ENCODE measurements at places on chromosomes 2 and 18.

DNA sequence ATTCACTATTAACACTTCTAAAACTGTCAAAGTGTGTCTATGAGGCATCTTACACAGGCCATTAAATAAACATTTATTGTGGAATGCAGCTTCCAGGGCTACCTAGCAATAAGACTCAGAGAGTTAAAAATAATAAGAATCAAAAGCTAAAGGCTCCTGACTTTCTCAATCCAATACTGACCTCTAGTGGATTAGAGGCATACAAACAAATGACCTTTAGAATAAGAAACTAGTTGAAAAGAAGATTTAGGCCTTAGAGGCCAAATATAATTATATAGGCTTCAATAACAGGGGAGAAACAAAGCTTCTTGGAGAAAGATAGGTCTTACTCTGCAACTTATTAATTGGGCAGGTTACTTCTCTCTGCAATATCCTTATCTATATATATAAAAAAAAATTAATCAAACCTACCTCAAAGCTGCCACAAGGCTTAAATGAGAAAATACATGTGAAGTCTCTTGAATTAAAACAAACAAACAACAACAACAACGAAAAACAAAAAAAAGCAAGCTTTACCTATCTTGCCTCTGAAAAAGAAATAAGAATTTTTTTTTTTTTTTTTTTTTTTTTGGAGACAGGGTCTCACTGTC lies 246.1 kb downstream of the EXOC6B start:
- DNase-seq, result no peak

- no peak for DNase-seq
These were observed 112.3 kb downstream of the TNS1 start for GRCh38 chr2:217890445-217890844.

DNA sequence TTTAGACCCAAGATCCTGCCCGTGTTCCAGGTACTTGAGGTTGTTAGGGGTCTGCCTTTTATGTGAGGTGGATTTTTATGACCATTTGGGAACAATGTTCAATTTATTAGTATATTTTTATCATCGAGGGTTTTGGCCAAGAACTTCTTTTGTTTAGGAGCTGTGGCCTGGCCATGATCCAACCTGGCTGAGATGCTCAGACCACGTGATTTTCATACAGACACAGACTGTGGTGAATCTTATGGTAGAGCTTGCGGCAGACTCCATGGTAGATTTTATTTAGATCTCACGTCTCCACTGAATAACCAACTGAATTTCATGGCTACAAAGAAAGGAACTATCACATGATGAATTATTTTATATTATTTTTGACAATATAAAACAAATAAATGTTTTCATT lies 405.5 kb upstream of the VWC2L start:
- no peak for DNase-seq

- DNase-seq, result no peak
These were observed 86.7 kb downstream of the BCL2 start for GRCh38 chr18:63232826-63233225.

DNA sequence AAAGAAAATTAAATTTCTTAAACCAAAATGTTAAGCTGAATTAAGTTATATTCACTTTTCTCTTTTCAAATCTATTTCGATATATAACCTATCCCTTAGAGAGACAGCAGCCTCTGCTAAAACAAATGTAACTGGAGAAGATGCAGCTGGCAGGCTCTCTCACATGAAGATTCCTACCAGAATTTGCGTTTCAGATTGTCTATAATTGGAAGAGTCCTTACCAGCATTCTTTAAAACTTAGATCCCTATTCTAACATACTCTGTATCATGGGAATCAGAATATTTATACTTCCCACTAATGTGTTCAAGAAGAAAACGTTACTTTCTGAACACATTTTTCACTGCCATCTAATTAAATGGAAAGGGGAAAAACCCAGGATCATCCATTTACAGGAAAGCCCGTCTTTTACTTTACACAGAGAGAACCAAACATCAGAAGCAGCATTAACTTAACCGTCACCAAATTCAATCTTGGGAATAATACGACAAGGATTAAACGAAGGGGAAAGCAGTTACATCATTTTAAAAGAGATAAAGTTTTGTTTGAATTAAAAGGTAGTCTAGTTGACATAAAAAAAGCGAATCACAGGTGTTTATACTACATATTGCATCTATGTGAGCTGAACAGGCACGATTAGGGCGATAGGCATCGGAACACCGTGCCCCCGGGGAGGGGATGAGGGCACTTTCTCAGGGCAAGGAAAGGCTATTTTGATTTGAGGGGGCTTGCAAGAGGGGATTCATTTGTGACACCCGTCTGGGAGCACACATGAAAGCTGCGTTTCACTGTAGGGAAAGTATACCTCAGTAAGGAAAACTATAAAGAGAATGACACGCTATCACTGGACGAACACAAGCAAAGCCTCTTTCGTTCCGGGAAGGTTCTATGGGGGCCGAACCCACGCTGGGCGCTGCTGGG lies 1.3 kb downstream of the PTPN2 start:
- no peak for DNase-seq

DNA sequence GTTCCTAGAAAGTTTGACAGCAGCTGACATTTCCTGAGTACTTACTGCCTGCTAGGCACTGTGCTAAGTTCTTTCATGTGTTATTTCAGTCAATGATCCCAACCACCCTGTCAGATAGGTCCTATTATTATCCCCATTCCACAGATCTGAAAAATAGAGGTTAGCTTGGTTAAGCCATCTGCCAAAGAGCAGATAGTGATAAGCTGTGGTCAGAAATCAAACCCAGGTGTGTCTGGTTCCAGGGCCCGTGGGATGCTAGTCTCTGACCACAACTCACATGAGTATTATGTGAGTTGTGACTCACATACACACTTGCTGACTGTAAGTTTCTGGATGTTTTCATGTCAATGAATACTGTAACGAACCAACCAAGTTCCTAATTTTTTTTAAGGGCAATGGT lies 132.0 kb upstream of the APCDD1 start:
- no peak for DNase-seq

- no peak for DNase-seq
These were observed 146.5 kb downstream of the CABLES1 start for GRCh38 chr18:23281626-23282436.

GRCh38 chr2:221549143-221549542 lies 23.0 kb downstream of the EPHA4 start:
- no peak for DNase-seq

- DNase-seq, result no peak
These were observed 191.8 kb downstream of the IKZF2 start for GRCh38 chr2:212959471-212960117.

DNA sequence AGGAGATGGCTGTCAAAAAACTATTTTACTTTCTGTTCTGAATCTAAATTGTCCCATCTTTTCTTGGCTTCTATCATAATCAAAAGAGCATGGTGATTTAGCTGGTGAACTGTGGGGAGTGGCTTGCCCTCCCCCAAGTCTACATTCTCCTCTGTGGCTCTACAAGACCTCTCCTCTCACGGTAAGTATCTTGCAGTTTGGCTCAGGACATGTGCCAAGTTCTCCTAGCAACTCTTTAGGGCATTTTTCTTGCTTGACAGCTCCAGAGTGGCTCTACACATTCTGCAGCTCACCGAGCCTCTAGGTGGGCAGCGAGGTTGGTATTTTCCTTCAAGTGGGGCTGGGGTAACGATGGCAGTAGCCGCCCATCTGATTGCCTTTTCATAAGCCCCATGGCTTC lies 29.1 kb downstream of the SLC4A5 start:
- no peak for DNase-seq

- DNase-seq, result no peak
These were observed 5.0 kb downstream of the SP9 start for GRCh38 chr2:174339561-174340399.

DNA sequence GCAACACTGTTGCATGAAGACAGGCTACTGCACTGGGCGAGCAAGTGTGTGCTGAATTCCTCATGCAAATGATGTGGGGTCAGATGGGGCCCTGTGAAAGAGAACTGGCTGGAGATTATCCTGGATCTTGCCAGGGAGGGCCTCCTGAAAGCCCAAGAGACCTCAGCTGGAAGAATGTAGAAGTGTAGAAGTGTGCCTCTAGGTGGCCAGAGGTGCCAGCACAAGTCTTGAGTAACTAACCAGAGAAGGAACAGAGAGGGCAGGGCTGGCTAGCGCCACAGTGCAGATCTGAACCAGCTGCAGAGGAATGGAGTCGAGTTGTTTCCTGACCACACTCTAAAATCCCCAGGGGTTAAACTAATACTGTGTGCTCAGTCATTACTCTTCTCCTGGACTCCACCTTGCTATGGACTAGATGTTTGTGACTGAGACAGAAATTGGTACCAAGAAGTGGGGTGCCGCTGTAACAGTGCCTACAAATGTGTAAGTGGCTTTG lies 399.3 kb downstream of the LRATD1 start:
- no peak for DNase-seq

DNA sequence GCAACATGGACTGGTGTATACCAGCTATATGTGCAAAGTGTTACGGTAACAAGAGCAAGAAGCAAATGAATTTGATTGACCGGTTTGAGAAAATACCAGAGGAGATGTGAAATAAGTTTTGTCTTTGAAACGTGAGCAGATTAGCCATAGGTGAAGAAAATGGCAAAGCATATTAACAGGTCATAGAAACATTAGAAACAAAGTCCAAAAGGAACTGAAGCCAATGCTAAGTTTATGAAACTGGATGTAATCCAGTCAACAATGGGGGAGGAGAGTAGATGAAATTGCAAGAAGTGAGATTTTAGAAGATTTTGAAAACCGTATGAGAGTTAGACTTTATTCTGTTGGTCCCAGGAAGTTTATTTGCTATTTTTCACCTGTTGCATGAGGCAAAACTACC lies 1315.4 kb upstream of the CHAC2 start:
- DNase-seq, result no peak

GRCh38 chr2:212021947-212022346 lies 516.7 kb downstream of the ERBB4 start:
- DNase-seq, result no peak

- no peak for DNase-seq
These were observed 26.8 kb downstream of the BCL11A start for GRCh38 chr2:60526623-60527022.

- DNase-seq, result no peak
These were observed 305.8 kb upstream of the HNMT start for GRCh38 chr2:137658433-137658832.

DNA sequence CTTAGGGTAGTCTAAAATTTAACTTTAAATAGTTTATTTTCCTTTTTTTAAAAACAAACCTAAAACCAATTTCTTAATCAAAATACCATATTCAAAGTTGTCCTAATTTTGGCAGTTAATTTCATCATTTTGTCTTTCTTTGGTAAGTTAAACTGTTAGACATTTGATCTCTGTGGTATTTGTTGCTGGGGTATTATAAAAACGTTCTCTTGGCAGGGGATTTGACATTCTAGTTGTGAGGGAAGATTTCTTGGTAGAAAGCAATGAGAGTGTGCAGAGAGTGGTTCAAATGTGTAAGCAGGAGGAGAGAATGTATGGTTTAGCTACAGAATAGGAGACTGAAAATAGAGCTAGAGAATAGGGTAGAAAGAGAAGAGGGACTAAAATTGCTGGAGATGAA lies 14.6 kb downstream of the GULP1 start:
- DNase-seq, result no peak

DNA sequence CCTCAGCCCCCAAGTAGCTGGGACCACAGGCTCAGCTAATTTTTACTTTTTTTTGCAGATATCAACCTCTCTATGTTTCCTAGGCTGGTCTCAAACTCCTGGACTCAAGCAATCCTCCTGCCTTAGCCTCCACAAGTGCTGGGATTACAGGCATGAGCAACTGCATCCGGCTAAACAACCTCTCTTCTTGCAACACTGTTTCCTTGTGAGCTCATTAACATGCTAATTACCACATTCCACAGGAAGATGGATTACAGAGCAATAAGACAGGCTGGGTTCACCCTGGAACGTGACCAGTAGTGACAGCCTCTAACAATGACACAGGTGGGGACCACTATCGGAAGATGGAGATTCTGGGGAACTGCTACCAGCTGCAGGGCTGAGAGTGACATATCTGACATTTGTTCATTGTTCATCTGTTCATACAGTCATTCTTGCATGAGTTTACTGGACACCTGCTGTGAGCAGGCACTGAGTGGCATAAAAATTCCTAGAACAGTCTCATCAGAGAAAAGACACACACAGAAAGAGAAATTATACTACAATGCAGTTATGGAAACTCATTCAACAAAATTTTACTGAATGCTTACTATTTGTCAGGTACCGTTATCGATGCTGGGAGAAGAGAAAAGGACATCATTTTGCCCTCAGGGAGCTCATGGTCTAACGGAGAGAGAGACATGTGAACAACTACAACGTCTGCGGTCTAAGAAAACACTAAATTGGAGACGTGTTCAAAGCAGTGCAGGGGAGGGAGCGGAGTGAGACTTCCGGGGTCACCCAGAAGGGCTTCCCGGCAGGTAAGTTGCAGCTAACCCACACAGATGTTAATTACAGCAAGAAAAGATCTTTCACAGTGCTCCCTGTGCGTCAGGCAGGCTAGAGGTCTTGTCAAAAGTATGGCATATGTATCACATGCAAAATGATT lies 37.6 kb downstream of the PROC start:
- DNase-seq, result no peak

GRCh38 chr2:208722731-208723130 lies 316.1 kb downstream of the PTH2R start:
- DNase-seq, result no peak

DNA sequence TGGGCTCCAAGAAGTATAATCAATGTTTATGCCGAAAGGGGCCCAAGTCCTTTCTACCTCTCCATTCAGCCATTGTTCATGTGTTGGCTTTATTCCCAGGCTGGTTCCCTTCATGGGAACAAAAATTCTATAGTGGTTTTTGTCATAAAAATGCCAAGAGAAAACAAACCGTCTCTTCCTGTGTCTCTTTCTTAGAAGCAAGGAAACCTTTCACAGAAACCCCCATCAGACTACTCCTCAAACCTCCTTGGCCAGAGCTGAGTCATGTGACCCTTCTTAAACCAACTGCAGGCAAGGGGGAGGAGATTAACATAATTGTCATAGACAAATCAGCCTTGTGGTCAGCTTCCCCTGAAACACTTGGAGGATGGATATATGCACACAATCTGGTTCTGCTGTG lies 75.1 kb upstream of the TANK start:
- no peak for DNase-seq

DNA sequence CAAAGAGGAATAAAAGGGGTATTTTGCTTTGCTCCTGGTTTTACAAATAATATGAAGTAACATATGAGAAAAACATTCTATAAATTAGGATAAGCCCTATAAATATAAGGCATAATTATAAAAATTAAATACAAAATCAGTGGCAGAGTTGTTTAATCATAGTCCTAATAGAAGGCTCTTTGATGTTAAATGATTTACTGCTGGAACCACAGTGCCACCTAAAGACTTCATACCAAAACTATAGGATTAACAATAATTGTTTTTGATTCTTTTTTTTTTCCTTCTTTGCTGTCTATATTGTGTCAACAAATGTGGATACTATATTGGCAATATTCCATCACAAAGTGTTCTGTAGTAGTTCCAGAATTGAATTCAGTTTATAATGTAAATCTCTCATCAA lies 837.7 kb upstream of the SLC39A10 start:
- DNase-seq, result no peak

- DNase-seq, result no peak
These were observed 253.0 kb upstream of the ERBB4 start for GRCh38 chr2:212791569-212791968.

GRCh38 chr2:241809383-241810306 lies 652 bp downstream of the NEU4 start:
- DNase-seq, result no peak
